ENCODE measurements at places on chromosomes 6 and 20.

DNA sequence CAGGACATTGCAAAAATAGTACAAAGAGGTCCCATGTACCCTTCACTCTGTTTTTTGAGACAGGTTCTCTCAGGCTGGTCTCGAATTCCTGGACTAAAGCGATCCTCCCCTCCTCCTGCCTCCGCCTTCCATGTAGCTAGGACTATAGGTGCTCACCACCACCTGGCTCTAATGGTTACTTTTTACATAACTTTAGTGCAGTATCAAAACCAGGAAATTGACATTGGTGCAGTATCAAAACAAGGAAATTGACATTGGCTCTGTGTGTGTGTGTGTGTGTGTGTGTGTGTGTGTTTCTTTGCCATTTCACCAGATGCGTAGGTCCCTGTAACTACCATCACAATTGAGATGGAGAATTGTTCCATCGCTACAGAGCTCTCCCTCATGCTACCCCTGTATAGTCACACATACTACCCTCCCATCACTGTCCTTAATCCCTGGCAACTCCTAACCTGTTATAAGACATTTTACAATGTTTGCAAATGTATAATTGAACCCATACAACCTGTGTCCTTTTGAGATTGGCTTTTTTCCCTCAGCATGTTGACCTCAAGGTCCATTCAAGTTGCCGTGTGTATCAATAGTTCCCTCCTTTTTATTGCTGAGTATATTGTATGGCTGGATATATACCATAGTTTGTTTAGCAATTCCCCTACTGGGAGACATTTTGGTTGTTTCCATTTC is 28.3 kb upstream of the RIPOR2 start:
- DNase-seq = no peak

DNA sequence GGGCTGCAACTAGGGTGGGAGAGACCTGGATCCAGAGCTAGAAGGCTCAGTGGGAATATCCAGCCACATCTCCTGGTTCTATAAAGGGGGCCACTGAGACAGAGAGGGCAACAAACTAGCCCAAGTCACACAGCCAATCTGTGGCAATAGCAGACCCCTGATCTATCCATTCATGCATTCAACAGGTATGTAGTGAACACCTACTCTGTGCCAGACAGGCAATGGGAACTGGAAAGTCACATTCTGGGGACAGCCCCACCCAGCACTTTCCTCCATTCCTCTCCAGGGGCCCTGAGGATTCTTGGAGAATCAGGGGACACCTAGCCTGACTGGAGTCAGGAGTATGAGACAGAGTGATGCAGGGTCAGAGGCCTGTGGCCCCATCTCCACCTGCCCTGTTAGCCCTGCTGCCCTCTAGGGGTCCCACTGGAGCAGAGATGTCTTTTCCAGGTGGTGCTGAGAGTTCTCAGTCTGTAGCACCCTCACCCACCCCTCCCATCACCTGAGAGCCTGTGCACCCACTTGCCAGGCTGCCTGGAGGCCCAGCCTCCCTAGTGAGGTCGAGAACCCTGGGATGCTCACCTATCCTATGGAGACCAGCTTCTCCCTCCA is 13.6 kb downstream of the BPIFA2 start:
- no peak for DNase-seq

GRCh38 chr20:57500962-57501361 is 24.0 kb downstream of the CTCFL start:
- no peak for DNase-seq

- DNase-seq = no peak
Measured at GRCh38 chr6:138162111-138162954, 594 bp downstream of the ARFGEF3 start.

DNA sequence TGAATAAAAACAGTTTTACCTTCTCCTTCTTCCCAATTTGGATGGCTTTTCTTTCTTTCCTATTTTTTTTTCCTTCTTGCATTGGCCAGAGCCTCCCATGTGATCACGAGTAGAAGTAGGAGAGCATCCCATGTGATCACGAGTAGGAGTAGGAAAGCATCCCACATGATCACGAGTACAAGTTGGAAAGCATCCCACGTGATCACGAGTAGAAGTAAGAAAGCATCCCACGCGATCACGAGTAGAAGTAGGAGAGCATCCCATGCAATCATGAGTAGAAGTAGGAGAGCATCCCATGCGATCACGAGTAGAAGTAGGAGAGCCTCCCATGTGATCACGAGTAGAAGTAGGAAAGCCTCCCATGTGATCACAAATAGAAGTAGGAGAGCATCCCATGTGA is 218.6 kb downstream of the DLL1 start:
- no peak for DNase-seq

GRCh38 chr20:41095110-41095969 is 42.0 kb upstream of the PLCG1 start:
- no peak for DNase-seq

DNA sequence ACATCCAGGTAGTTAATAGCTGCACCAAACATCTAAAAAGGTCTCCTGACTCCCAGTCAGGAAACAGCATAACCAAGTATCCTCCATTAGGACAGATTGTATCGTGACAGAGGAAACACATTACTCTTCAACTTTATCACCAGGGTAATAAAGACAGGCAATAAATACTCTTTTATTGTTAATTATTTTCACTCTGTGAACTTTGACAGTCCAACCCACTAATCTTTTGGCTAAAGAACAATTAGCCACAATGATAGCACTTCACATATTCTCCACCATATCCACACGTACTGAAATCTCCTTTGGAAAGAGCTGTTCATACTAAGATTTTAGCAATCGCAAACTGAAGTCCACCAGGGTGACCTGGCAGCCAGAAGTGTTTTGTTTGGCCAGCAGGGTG is 46.4 kb downstream of the ARHGAP18 start:
- no peak for DNase-seq

DNA sequence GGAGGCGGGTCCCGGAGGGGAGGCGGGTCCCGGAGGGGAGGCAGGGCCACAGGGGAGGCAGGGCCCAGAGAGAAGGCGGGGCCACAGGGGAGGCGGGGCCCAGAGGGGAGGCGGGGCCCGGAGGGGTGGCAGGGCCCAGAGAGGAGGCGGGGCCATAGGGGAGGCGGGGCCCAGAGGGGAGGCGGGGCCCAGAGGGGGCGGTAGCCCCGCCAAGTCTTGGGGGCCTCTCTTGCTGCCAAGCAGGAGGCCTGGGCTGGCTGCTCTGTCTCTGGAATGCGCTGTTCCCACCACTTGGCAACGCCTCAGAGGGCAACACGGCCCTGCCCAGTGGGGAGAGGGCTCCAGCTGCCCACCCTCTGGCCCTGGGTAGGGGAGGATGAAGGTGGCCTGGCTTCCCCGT is 80.5 kb downstream of the YTHDF1 start:
- DNase-seq = no peak

- no peak for DNase-seq
Measured at GRCh38 chr6:89553431-89553830, 85.1 kb downstream of the LYRM2 start.

GRCh38 chr20:24836041-24836533 is 113.0 kb upstream of the CST7 start:
- no peak for DNase-seq

- no peak for DNase-seq
Measured at GRCh38 chr20:40547483-40548091, 141.4 kb downstream of the MAFB start.

DNA sequence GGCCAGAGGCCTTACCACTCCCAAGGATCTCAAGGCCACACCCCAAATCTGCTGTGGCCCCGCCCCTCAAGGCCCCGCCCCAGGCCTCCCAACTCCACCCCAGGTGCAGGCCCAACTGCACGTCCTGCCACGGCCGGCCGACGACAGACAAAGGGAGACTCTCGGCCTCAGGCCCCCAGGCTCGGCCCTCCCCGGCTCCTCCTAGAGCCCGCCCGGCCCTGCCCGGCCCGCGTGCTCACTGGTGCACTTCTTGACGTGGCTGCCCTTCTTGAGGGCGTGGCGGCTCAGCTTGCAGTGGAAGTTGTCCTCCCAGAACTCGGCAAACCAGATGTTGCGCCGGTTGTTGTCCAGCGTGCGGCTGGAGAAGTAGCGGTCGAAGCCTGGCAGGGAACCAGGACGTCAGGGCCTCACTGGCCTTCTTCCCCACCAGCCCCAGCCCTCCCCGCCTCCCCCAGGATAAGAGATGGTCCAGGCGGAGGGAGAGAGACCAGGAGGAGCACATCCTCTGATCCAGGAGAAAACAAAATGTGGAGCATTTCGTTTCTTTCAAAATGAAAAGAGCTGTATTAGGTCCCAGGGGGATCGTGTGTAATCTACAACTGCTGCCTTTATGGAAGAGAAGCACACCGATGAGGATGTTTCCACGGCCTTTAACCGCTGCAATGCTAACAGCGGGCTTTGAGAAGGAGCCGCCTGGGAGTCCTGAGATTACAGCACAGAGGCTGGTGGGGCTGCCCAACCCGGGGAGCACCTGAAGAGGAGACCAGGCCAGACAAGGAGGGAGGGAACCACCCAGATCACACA is 89.4 kb downstream of the GRM4 start:
- DNase-seq = peak; percentile 38

DNA sequence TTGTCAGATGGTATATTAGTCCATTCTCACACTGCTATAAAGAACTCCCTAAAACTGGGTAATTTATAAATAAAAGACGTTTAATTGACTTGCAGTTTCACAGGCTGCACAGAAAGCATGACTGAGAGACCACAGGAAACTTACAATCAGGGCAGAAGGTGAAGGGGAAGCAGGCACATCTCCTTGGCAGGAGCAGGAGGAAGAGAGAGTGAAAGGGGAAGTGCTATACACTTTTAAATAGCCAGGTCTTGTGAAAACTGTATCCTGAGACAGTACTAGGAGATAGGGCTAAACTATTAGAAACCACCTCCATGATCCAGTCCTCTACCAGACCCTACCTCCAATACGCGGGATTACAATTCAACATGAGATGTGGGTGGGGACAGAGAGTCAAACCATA is 193.9 kb upstream of the KCNG1 start:
- DNase-seq = no peak

DNA sequence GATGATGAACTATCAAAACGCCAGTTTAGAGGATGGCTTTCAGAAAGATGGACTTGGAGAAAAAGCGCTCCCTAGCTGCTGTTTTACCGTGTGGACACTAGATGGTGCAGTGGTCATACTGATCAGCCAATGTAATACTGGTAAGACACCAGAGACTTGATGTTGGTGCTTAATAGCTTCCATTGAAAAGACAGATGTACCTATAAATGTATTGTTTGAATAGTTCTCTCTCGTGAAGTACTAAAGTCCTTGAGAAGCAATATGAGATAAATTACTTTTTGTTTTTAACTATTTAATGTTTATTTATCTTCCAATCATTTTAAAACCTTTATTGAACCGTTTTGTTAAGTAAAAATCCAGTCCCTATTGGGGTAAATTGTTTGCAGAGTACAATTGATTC is 63.9 kb upstream of the FUCA2 start:
- DNase-seq = peak; percentile 45

- DNase-seq = no peak
Measured at GRCh38 chr6:162845972-162846371, 118.2 kb downstream of the PACRG start.

GRCh38 chr6:72042088-72042487 is 155.7 kb downstream of the RIMS1 start:
- no peak for DNase-seq

- no peak for DNase-seq
Measured at GRCh38 chr6:17289630-17290061, 8.5 kb downstream of the RBM24 start.

DNA sequence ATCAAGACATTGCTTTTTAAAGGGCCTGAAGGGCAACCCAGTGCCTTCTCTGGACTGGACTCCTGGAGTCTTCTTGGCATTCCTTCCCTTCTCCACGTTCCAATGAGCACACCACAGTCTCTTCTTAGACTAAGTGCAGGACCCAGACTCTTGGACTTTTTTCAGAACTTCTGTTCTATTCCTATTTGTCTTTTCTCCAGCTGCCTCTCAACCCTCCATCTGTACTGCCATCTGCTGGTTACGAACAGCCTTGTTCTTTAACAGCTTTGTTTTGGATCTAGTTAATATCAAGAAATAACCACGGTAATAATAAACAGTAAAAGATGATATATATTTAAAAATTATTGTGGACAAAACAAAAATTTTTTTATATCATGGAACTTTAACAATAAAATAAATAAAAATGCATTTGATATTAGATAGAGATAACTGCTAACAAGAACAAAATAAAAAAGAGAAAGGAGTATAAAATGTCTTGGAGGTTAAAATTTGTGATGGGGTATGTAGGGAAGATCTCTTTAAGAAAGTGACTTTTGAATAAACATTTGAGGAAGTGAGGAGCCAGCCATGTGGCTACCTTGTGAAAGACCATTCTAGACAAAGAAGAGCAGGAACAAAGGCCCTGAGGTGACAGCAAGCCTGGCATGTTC is 105.1 kb upstream of the HCRTR2 start:
- no peak for DNase-seq

GRCh38 chr6:149513915-149514314 is 29.1 kb upstream of the ZC3H12D start:
- DNase-seq = no peak

DNA sequence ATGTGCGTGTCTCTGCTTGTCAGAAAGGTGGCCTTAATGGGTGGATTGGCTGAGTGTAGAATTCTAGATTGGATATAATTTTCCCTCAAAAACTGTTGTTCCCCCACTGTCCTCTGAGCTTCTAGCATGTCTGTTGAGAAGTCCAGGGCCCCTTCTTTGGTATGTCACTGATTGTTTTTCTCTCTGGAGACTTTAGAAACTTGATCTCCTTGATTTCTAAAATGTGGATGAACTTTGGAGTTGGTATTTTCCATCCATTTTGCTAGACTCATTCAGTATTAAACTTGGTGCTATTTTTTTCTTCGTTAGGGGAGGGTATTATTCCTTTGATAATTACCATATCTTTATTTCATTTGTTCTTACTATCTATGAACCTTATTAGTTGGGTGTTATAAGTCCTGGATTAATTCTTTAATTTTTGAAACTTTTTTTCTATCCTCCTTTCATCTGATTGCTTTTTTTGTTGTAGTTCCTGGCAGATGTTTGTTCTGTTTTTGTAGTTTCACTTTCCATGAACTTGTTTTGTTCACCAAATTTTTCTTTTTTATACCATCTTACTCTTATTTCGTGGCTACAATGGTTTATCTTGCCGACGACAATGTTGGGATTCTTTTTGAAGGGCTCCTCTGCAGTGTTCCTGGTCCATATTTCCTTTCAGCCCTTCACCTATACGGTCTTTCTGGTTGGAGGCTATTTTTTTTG is 68.4 kb downstream of the ARID1B start:
- DNase-seq = no peak

DNA sequence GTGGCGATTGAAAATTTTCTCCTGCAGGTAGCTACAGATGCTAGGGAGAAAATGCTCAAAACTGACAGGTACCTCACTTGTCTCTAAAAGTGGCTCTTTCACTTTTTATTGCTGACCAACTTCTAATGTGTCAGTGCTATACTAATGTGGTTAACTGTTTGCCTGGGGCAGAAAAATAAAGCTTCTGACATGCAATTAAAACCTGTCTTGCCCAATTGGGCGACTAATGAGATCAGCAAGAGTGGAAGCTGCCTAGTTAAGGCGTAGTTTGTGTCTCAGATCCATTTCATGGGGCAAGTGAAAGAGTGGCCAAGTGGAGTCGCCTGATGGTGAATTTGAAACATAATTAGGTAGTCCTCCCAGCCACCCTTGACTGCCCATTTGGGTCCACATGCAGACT is 193.3 kb downstream of the TSHZ2 start:
- no peak for DNase-seq

GRCh38 chr20:14561741-14562221 is 224.4 kb upstream of the FLRT3 start:
- DNase-seq = no peak
